CD4-positive, alpha-beta T cell (primary cell): ENCODE measurements at places on chromosomes 4 and X. TPM values are rescaled to one million over a fixed set of nuclear protein-coding genes. Genes with fewer than 3 reads are reported as not detected.
A peak's percentile ranks its signal among the peaks of the same experiment; 100 is the strongest.

DNA sequence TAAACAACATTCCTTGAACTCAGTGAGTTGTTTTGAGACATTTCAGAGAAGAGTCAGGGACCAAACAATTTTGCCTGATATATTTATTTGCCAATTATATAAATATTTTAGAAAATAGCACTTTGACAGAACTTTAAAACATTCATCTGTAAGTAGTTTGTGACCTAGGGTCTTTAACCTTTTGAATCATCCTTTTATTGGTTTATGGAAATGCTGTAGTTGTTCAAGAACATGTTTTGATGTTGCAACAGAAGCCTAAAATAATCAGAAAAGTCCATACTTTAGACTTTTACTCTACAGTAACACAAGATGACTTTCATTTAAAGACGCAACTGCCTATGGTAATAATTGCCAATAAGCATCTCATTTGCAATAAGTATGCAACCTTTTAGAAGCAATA is 43.0 kb downstream of the CXCL1 start:
- DNase-seq = no peak
- H3K4me3 ChIP-seq = no peak overlapping the region
- H3K36me3 ChIP-seq = no peaks in the 10 kb centered on the region
- H3K4me1 ChIP-seq = no peaks in the 10 kb centered on the region
- no peak overlapping the region for H3K27ac ChIP-seq

- H3K27ac ChIP-seq = no peak overlapping the region
- no peaks in the 10 kb centered on the region for H3K36me3 ChIP-seq
- no peak for DNase-seq
- no peaks in the 10 kb centered on the region for H3K4me1 ChIP-seq
- H3K27me3 ChIP-seq = no peaks in the 10 kb centered on the region
Measured at GRCh38 chr4:152359208-152360044, 176.5 kb downstream of the FBXW7 start.

GRCh38 chrX:134632355-134632754 is 25.9 kb downstream of the PLAC1 start:
- no peaks in the 10 kb centered on the region for H3K36me3 ChIP-seq
- H3K4me1 ChIP-seq = no peaks in the 10 kb centered on the region
- DNase-seq = no peak
- H3K27ac ChIP-seq = no peak overlapping the region
- no peaks in the 10 kb centered on the region for H3K27me3 ChIP-seq
- no peak overlapping the region for H3K4me3 ChIP-seq

DNA sequence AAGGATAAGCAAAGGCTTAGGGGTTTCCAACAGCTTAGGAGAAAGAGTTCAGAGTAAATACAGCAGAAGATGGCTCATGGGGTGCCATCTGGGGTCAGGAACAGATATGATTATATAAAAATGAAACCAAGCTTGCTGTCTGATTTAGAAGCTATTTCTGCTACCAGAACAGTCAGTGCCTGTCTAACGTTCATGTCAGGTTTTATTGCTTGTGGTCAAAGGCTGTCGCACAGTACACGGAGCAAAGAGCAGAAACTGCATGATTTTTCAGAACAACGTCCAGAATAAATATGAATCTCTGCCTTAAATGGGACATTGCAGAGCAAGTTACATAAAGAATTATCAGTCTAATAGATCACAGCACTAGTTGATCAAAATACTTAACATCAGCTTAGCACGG is 17.4 kb downstream of the CETN2 start:
- H3K4me1 ChIP-seq = no peaks in the 10 kb centered on the region
- H3K27ac ChIP-seq = no peak overlapping the region
- H3K36me3 ChIP-seq = no peaks in the 10 kb centered on the region
- H3K27me3 ChIP-seq = no peaks in the 10 kb centered on the region
- H3K4me3 ChIP-seq = no peak overlapping the region

- H3K4me3 ChIP-seq = no peak overlapping the region
- peaks cover 6% of the 10 kb centered on the region for H3K27me3 ChIP-seq
- no peak for DNase-seq
- no peak overlapping the region for H3K27ac ChIP-seq
Measured at GRCh38 chr4:146159384-146160058, 16.0 kb upstream of the LSM6 start.

DNA sequence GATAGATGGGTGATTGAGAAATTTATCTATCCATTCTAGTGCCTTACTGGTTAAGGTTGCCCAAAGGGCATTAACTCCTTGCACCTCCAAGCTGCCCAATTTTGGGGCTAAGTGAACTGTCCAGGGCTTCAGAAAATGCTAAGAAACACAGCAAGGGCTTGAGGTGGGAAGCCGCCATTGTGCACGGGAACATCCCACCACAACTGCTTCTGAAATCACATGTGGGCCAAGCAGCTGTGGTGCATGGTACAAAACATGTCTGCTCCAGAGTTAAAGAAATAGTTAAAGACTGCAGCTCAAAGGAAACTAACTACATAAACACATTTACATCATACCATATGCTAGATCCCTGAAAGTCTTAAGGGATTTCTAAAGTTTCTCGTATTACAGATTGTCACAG is 144.3 kb upstream of the NDST3 start:
- no peak for DNase-seq
- H3K27ac ChIP-seq = no peak overlapping the region
- no peaks in the 10 kb centered on the region for H3K36me3 ChIP-seq
- H3K27me3 ChIP-seq = no peaks in the 10 kb centered on the region
- H3K4me1 ChIP-seq = no peaks in the 10 kb centered on the region
- H3K4me3 ChIP-seq = no peak overlapping the region

DNA sequence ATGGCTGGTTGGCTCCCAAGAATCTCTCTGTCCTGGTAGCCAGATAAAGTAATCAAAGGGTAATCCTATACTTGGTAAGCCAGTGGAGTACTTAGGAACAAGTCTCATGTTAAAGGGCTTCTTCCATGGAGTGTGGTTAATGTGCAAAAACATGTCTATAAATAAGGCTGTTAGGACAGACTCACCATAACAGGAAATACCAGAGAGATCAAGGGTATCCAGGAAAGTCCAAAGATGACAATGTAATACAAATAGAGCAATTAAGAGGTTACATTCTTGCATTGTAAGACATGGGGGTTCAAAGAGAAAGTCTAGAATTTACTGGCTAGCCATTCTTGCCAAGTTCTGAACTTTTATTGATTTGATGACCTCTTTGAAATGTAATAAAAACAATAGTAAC is 61.9 kb upstream of the ZCCHC13 start:
- no peak for DNase-seq
- no peak overlapping the region for H3K27ac ChIP-seq
- no peaks in the 10 kb centered on the region for H3K4me1 ChIP-seq
- H3K4me3 ChIP-seq = no peak overlapping the region
- peaks cover 16% of the 10 kb centered on the region for H3K36me3 ChIP-seq

GRCh38 chr4:150126201-150126863 is 48.1 kb downstream of the DCLK2 start:
- no peaks in the 10 kb centered on the region for H3K27me3 ChIP-seq
- DNase-seq = no peak
- no peaks in the 10 kb centered on the region for H3K36me3 ChIP-seq
- no peaks in the 10 kb centered on the region for H3K4me1 ChIP-seq
- H3K4me3 ChIP-seq = no peak overlapping the region
- no peak overlapping the region for H3K27ac ChIP-seq

G3BP2 gene
- total RNA-seq = 322 TPM

DNA sequence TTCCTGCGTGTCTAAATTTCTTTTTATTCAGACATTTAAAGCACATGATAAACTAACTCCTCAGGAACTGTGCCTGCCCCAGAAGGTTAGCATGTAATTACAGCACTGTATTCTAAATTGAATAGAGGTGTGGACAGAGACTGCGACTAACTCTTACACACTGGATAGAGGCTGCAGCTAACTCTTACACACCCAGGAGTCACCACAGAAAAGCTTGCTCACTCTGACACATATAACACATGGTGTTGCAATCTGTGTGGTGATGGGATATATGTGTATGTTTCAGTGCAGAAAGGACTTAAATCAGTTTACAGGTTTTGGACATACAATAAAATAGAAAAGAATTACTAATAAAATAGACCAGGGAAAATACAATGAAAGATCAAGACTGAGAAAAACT is 41.5 kb downstream of the SMAD1 start:
- H3K27me3 ChIP-seq = no peaks in the 10 kb centered on the region
- no peak overlapping the region for H3K27ac ChIP-seq
- H3K4me3 ChIP-seq = no peak overlapping the region
- H3K36me3 ChIP-seq = no peaks in the 10 kb centered on the region
- DNase-seq = no peak

DNA sequence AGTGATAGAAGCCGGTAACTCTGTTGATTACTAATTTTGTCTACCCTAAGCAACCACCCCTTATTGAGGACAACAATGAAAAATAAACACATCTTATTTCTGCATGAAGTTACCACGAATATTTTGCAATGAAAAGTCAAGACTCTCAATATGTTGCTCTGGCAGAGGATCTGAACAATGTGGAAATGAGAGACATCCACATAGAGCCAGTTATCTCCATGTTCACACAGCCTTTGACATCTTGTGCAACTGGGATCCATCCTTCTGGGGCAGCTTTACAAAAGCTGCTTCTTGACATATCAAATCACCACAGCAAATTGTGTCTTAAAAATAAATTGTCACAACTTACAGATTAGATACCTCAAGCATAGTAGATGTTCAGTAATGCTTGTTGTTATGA is 10.2 kb downstream of the EDNRA start:
- no peaks in the 10 kb centered on the region for H3K27me3 ChIP-seq
- H3K4me3 ChIP-seq = no peak overlapping the region
- H3K36me3 ChIP-seq = no peaks in the 10 kb centered on the region
- DNase-seq = no peak

- H3K27me3 ChIP-seq = peaks cover 34% of the 10 kb centered on the region
- no peak overlapping the region for H3K4me3 ChIP-seq
- peaks cover 8% of the 10 kb centered on the region for H3K4me1 ChIP-seq
Measured at GRCh38 chr4:581753-582361, 5.8 kb upstream of the TMEM271 start.

KDR gene
- total RNA-seq = not detected

RPA4 gene
- not detected for total RNA-seq

- H3K4me1 ChIP-seq = no peaks in the 10 kb centered on the region
- H3K4me3 ChIP-seq = no peak overlapping the region
- no peaks in the 10 kb centered on the region for H3K36me3 ChIP-seq
Measured at GRCh38 chrX:18548996-18549395, 122.9 kb downstream of the RS1 start.

GRCh38 chr4:186771624-186772023 is 48.0 kb upstream of the FAT1 start:
- no peaks in the 10 kb centered on the region for H3K27me3 ChIP-seq
- DNase-seq = no peak
- no peaks in the 10 kb centered on the region for H3K36me3 ChIP-seq
- no peaks in the 10 kb centered on the region for H3K4me1 ChIP-seq
- H3K27ac ChIP-seq = no peak overlapping the region

DNA sequence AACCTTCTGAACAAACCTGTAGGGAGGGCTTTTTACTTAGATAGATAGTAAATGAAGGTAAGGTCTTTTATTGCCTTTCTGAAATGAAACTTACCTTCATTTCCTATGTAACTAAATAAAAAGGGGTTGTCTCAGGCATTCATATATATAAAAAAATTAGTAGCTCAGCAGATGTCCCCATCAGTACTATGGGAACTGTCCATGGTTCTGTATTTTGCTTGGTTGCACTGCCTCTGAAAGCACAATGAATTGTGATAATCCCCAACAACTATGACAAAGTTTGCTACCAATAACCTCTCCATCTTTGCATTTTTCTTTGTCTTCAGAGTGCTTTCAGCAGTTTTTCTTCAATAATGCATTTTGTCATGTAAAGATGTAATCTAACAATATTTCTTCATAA is 222.4 kb downstream of the SLIT2 start:
- no peaks in the 10 kb centered on the region for H3K27me3 ChIP-seq
- no peak for DNase-seq
- no peaks in the 10 kb centered on the region for H3K4me1 ChIP-seq
- no peak overlapping the region for H3K27ac ChIP-seq

GRCh38 chr4:146949559-146949958 is 3.9 kb upstream of the TTC29 start:
- H3K36me3 ChIP-seq = no peaks in the 10 kb centered on the region
- H3K27ac ChIP-seq = no peak overlapping the region
- no peak for DNase-seq
- peaks cover 8% of the 10 kb centered on the region for H3K27me3 ChIP-seq

- H3K4me3 ChIP-seq = no peak overlapping the region
- no peak for DNase-seq
- H3K27me3 ChIP-seq = peaks cover 2% of the 10 kb centered on the region
- no peaks in the 10 kb centered on the region for H3K36me3 ChIP-seq
- no peaks in the 10 kb centered on the region for H3K4me1 ChIP-seq
Measured at GRCh38 chrX:154815274-154815818, 10.1 kb upstream of the MPP1 start.

DNA sequence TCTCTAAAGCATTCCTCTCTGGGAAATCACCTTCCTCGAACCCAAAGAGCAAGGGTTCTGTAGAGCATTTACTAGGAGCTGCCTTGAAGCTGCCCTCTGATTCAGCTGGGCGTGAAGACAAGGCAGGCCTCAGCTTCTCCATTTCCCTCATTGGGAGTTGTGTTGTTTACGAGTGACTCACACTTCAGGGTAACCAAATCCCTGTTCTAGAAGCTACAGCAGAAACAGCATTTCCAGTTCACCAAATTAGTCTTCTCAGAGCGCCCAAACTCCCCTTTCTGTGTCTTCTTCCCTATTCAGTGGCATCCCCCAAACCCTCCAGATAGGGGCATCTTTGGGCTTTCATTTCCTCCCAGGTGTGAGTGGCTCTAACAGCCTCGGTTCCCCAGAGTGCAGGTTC is 863 bp upstream of the XPNPEP2 start:
- peak; percentile 48 for DNase-seq
- H3K36me3 ChIP-seq = no peaks in the 10 kb centered on the region
- H3K27ac ChIP-seq = no peak overlapping the region
- peaks cover 44% of the 10 kb centered on the region for H3K4me1 ChIP-seq

GEMIN8 gene
- 11.1 TPM for total RNA-seq

NLRP2B gene
- total RNA-seq = not detected

GRCh38 chrX:39397561-39398199 is 596.4 kb downstream of the MID1IP1 start:
- no peak for DNase-seq
- no peak overlapping the region for H3K27ac ChIP-seq
- H3K27me3 ChIP-seq = no peaks in the 10 kb centered on the region
- no peaks in the 10 kb centered on the region for H3K4me1 ChIP-seq
- H3K4me3 ChIP-seq = no peak overlapping the region
- H3K36me3 ChIP-seq = no peaks in the 10 kb centered on the region

SPANXA2 gene
- not detected for total RNA-seq

PWWP3B gene
- total RNA-seq = not detected

ALAS2 gene
- total RNA-seq = not detected

- no peaks in the 10 kb centered on the region for H3K36me3 ChIP-seq
- no peak overlapping the region for H3K27ac ChIP-seq
- H3K4me3 ChIP-seq = no peak overlapping the region
- no peaks in the 10 kb centered on the region for H3K27me3 ChIP-seq
- DNase-seq = no peak
Measured at GRCh38 chr4:2096073-2096609, 37.0 kb downstream of the NAT8L start.
